Activated T-helper 9 cell treated with anti-CD3 and anti-CD28 coated beads, Interleukin-2, amount 50 U/mL, for 16 hours (primary cell): ENCODE measurements at places on chromosomes 3 and 15.

DNA sequence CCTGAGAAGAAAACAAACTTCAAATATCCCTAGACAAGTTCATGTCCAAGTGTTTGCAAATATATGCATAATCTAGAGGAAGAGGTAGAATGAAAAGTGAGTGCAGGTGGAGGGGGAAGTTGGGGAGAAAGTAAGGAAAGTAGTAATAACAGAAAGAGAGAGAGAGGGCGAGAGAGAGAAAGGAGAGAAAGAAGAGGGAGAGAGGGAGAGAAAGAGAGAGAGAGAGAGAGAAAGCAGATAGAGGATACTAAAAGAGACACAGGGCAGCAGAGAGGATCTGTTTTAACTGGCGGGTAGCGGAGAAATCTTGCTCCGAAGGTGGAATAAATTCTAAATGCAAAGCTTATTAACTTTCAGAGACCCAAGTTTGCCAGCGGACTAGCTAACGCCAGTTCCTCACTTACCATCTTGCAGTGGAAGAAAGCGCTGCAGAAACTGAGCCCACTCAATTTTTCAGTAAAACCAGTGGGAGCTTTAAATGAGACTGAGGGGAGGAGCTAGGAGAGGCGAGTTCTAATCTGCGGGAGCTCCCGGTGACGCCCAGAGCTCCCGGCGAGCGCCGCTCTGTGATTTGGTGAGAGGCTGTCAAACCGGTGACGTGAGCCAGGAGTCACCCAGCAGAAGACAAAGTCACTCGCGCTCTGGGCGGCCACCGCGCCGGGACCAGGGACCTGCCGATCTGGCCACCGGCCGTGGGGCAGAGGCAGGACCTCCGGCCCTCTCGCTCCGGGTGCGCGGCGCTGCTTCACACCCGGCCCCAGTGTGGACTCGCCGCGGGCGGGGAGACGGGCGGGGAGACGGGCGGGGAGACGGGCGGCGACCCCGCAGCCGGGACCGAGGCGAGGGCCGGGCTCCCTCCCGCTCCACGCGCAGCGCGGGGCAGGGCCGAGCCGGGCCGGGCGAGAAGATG lies at the start of gene GMNC:
Gene GMNC, minus strand, starts transcription at position 486 of the 910 bp plus-strand sequence. Its CDS starts 79 bp downstream, at position 407.
- no peak for DNase-seq

GRCh38 chr3:170205302-170205701 lies 16.9 kb upstream of the PRKCI start:
- DNase-seq, result no peak

- no peak for DNase-seq
Measured at GRCh38 chr3:182390421-182390820, 402.9 kb upstream of the ATP11B start.

GRCh38 chr3:52689151-52689550 lies 3.3 kb downstream of the GNL3 start:
- no peak for DNase-seq

- no peak for DNase-seq
Measured at GRCh38 chr3:63519426-63519825, 133.0 kb upstream of the SNTN start.

- no peak for DNase-seq
Measured at GRCh38 chr15:65762399-65762798, 29.7 kb downstream of the DENND4A start.

GRCh38 chr3:72338942-72339669 lies 509.1 kb downstream of the SHQ1 start:
- DNase-seq, result peak; percentile 41

DNA sequence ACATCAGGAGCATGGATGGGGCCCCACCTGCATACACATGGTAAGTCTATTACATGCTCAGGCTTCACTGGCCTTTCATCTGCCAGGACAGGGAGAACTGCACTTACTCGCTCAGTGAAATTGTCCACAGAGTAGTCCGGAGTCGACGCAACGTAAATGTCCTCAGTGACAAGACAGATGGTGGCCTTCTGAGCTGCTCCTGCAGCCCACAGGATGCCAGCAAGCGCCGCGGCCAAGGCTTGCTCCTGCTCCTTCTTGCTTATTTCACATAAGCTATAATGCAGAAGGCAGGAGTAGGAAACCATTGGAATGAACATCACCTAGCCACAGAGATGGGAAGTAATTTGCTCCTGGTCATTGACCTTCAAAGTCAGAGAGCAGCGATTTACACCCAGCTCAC lies 14.4 kb downstream of the MINDY4B start:
- DNase-seq, result no peak

- DNase-seq, result no peak
Measured at GRCh38 chr3:126737527-126737926, 33.5 kb downstream of the CHCHD6 start.

GRCh38 chr15:44569316-44569715 lies 32.4 kb downstream of the EIF3J start:
- DNase-seq, result no peak

- DNase-seq, result no peak
Measured at GRCh38 chr3:171013822-171014748, 12.4 kb downstream of the SLC2A2 start.

DNA sequence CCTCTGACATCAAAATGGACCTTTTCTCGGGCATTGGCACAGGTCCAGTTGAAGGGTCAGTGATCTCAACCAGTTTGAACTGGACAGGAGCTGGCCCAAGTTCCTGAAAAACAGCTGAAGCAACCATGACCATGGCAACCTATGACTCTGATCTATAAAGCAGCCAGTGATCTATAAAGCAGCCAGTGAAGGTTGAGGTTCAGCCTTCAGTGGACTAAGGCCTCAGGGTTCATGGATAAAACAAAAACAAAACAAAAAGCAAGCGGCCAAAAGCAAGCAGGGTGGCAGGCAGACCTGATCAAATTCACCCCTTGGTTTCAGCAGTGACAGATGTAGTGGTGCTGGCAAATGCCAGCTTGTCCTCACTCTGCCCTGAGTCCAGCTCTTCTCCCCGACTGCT lies 10.0 kb upstream of the CHRNB4 start:
- DNase-seq, result no peak

- DNase-seq, result no peak
Measured at GRCh38 chr3:16048435-16049318, 125.8 kb upstream of the GALNT15 start.

DNA sequence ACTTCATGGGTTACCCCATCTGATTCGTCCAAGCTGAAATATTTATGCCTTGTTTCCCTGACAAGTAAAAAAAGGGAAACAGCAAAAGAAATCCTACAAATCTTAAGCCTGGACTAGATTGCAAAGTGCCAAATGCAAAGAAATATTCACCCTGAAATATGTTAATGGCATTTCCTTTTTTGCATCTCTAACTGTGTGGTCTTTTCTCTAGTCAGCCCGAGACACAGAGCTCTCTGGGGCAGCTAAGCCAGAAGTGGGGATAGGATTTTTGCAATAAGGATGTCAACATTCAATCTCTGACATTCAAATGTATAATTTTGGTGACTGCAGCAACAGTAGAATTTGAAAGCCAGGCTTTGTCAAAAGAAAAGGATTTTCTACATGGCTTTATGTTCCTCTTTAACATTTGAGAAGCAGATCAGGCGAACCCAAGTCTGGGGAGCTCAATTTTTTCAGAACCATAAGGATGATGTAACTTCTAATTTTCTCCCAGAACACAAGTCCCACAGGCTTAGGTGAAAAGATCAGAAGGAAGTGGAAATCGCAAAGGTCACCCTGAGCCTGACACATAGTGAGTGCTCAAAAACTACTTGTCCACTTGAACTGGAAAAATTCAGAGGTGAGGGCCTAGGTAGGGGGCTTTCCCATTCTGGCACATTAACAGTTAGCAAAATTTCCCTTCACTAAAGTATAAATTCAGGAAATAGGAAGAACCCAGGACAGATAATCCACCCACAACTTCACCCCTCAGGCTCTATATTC lies 28.2 kb upstream of the KCNMB3 start:
- no peak for DNase-seq

DNA sequence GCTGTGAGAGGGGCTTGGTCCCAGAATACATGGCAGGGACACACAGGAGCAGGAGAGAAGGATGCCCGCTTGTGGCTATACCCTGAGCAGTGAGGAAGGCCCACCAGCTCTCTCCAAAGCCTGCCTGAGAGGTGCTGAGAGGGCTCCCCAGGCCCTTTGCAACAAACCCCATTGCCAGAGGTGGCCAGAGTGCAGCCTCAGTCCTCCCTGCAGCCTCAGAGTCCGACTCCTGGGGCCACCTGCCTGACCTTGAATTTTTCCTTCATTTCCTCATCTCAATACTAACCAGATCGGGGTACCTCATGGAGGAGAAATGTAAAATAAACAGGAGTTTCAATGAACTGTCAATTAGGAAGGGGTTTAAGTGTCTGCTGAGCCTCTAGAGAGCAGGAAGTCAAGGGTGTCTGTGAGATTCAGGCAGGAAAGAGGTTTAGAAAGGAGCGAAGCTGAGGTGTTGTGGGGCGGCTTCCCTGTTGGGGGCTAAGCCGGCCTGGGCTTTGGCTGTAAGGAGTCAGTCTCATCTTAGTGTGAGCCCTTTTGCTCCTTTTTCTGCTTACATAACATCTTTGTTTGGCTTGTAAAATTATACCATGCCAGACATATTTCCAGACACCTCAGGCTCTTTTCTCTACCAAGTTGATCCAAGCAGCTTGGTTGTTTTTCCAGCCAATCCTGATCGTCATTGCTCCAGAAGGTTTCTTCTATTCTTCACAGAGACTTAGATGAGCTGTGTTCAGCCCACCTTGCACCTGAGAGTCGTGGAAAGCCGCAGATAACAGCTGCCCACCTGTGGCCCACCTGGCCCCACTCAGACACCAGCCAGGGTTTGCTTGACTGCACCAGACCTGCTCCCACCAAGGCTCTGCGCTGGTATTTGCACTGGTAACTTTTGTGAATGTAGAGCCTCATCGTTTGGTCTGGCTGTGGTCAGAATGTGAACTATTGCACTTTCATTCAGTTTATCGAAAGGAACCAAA lies 36.7 kb downstream of the CMTM7 start:
- DNase-seq, result no peak

DNA sequence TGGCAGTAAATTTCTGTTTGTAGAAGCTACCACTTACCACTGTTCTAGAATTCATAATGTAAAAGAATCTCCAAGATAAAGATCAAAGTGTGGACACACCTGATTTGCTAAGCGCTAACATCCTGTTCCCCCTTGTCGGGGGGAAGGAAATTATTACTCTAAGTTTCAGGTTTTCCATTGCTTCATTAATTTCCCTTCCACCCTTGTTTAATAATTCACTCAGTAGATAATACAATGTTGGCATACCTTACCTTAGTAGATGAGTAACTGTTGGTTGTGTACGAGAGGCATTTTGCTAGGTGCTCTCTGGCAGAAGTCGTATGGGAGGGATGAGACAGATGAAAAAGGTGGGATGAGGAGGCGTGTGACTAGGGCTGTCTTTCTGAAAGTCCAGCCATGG lies 641.2 kb upstream of the ARRDC4 start:
- DNase-seq, result no peak

DNA sequence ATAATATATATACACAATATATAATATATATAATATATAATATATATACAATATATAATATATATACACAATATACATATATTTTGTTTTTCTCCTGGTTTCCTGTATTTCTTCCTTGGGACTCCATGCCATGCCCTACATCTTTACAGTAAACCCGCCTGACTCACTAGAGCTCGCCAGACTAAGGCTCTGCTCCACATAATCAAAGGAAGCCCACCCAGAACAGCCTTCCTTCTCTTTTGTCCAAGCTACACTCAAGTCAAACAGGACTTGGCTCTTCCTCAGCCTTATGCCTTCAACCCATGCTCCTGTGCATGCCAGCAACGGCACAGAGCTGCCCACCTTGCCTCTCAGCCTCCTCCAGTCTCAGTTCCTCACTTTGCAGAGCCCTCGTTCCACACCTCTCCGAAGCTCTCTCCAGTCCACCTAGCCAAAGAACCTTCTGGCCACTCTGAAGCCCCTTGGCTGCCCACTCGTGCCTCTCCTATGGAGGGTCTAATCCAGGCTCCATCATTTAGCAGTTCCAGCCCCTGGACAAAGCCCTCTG lies 109.1 kb downstream of the RFTN1 start:
- DNase-seq, result no peak

GRCh38 chr3:125366132-125366531 lies 9.0 kb downstream of the ZNF148 start:
- DNase-seq, result no peak

- DNase-seq, result no peak
Measured at GRCh38 chr15:34365091-34365825, 1.7 kb downstream of the LPCAT4 start.

GRCh38 chr3:39896184-39896583 lies 86.8 kb downstream of the MYRIP start:
- DNase-seq, result no peak

DNA sequence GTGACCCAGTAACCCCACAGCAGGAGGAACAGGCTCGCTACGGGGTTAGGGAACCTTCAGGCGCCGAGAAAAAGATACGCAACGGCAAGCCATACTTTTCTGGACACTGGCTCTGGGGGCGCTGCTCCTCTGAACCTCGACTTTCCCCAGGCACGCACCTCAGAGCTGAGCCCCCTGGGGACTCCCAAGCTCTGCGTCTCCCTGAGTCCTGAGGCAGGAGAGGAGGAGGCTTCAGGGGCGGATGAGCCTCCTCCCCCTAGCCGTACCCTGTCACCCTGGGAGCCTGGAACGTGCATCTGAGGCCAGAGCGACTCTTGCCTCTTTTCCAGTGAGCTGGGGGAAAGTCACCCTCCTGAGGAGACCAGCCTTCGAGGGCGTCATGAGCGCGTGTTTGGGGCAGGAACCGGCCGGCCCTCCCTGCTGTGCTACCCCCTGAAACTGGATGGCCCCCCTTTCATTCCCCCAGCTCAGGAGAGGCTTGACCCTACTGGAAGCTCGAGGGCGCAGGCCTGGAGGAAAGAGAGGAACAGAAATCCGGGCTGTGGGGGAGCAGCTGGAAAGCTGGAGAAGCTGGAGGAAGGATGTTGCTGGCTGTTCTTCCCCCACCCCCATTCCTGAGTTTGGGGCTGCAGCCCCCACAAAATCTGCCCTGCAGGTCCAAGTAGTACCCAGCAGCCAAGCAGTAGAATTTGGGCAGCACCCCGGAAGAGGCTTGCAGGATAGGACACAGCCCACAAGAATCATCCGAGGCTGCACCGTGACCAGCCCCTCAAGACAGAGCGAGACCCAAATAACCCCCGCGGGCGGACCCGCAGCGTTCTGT lies 25.1 kb upstream of the POLG start:
- DNase-seq, result no peak
